ENCODE measurements at places on chromosomes 3 and 15. TPM values are rescaled to one million over a fixed set of nuclear protein-coding genes. Genes with fewer than 3 reads are reported as not detected.
A peak's percentile ranks its signal among the peaks of the same experiment; 100 is the strongest.

DNA sequence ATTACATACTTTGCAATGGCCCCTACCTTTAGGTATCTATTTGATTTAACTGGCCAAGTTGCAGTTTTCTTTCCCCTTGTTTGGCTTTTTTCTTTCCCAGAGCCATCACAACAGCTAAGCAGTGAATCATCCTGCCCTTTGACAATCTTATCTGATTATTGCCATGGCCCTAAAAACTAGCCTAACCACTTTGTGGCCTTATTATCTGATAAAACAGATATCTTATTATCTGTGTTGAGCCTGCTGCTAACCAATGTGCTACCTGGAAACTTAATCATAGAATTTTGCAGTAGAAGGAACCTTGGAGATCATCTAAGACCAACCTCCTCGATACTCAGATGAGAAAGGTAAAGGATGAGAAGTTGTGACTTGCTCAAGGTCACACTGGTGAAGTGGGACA, 37.1 kb downstream of the EIF4E3 start:
- no peak for DNase-seq
- H3K27me3 ChIP-seq, result no peaks in the 10 kb centered on the region
- H3K4me1 ChIP-seq, result peaks cover 3% of the 10 kb centered on the region
- no peaks in the 10 kb centered on the region for H3K36me3 ChIP-seq

GRCh38 chr15:51083641-51084166, 11.0 kb downstream of the TNFAIP8L3 start:
- no peaks in the 10 kb centered on the region for H3K36me3 ChIP-seq
- H3K4me1 ChIP-seq, result peaks cover 1% of the 10 kb centered on the region

- H3K4me1 ChIP-seq, result peaks cover 12% of the 10 kb centered on the region
- no peak for DNase-seq
- H3K36me3 ChIP-seq, result peaks cover 19% of the 10 kb centered on the region
- H3K27me3 ChIP-seq, result no peaks in the 10 kb centered on the region
Observed at GRCh38 chr15:70083946-70084345, 13.8 kb downstream of the TLE3 start.

DNA sequence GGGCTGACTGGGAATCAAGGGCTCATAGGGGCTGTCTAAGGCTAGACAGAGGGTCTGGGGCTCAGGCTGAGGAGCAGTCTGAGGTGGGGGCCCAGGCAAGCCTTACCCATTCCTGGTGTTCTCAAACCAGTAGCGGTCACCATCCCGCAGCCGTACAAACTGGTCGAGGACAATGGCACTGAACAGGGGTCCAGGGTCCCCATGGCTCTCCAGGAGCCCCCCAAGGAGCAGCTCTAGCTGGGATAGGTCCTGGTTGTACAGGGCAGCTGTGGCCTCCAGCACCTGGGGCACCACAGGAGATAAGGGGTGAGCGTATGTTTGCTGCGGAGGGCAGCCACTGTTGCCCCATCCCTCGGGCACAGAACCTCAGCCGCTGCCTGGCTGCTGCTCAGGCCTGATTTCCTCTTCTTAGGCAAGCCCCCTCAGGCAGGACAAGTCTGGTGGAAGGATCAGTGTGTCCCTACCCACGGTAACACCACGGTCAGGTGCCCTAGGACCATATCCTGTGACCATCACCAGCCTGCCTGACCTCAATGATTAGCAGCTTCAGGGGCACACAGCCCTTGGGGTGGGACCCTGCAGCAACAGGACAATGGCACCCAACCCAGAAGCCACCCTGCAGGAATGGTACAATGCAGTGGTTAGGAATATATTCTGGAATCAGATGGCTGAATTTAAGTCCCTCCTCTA, 5.9 kb downstream of the DUOX2 start:
- peaks cover 7% of the 10 kb centered on the region for H3K4me1 ChIP-seq
- peaks cover 27% of the 10 kb centered on the region for H3K27me3 ChIP-seq
- H3K27ac ChIP-seq, result no peak overlapping the region
- H3K36me3 ChIP-seq, result no peaks in the 10 kb centered on the region

DNA sequence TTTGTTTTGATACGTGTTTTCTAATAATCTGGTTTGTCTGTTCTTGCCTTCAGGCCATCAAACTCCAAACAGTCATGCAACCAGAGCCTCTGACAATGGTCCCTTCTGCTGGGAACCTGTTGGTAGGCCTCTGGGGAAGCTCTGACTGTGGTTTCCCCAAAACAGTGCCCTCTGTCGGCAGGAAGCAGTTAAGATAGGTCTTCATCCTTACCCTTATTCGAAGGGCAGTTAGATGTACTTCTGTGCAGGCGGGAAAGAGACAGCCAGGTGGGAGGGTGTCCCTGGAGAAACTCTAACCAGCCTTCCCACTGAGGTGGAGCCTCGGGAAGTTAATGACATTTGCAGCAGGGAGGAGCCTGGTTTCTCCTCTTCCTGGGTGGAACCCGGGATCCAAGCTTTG, 81.6 kb upstream of the CHMP2B start:
- H3K27me3 ChIP-seq, result no peaks in the 10 kb centered on the region
- H3K4me1 ChIP-seq, result no peaks in the 10 kb centered on the region
- H3K27ac ChIP-seq, result no peak overlapping the region
- no peak overlapping the region for H3K4me3 ChIP-seq

DNA sequence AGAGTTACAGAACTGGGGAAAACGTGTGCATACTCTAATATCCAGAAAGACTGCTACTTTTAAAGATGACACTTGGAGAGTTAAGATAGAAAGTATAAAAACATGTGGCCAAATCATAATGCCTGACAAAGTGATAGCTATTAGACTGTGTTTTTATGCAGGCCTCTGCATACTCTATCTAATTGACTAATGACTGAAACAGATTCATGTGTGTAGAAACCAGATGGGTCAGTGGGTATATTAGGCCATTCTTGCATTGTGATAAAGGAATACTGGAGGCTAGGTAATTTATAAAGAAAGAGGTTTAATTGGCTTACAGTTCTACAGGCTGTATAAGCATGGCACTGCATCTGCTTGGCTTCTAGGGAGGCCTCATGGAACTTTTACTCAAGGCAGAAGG, 71.5 kb downstream of the PPM1L start:
- H3K4me3 ChIP-seq, result no peak overlapping the region
- H3K4me1 ChIP-seq, result peaks cover 2% of the 10 kb centered on the region
- H3K27ac ChIP-seq, result no peak overlapping the region
- H3K27me3 ChIP-seq, result no peaks in the 10 kb centered on the region
- no peaks in the 10 kb centered on the region for H3K36me3 ChIP-seq
- DNase-seq, result no peak

- H3K27ac ChIP-seq, result no peak overlapping the region
- H3K27me3 ChIP-seq, result no peaks in the 10 kb centered on the region
- no peak for DNase-seq
- no peaks in the 10 kb centered on the region for H3K4me1 ChIP-seq
Observed at GRCh38 chr15:60989696-60990095, 239.4 kb downstream of the RORA start.

GRCh38 chr3:52188556-52188955, 9.4 kb upstream of the ALAS1 start:
- H3K4me1 ChIP-seq, result peaks cover 42% of the 10 kb centered on the region
- H3K36me3 ChIP-seq, result no peaks in the 10 kb centered on the region
- H3K27ac ChIP-seq, result peak overlapping the region; percentile 21
- no peaks in the 10 kb centered on the region for H3K27me3 ChIP-seq

DNA sequence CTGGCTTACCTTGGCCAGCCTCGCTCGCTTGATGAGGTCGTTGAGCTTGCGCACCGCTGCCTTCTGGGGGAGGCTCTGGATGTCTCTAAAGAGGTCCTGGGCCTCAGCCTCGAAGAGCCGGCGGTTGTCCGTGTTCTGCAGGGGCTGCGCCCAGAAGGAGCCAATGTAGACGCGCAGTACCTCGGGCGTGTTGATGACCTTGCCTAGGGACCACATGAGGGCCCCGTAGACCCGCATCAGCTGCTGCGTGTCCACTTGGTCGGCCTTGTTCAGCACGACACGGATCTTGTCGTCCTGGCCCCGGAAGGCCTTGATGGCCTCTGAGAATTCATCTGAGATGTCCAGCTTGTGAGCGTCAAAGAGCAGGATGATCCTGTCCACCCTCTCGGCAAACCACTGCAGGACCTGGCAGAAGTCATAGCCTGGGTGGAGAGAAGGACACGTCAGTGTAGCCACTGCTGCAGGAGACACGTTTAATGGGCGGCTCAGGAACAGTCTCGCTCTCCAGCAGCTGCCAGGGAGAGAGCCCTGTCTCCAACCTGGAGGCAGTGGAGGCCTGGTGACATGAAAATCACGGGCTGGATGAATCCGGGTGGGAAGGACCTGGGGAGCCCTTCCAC, 25.5 kb upstream of the SPTBN5 start:
- no peak for DNase-seq
- H3K4me3 ChIP-seq, result no peak overlapping the region
- H3K4me1 ChIP-seq, result peaks cover 21% of the 10 kb centered on the region

DNA sequence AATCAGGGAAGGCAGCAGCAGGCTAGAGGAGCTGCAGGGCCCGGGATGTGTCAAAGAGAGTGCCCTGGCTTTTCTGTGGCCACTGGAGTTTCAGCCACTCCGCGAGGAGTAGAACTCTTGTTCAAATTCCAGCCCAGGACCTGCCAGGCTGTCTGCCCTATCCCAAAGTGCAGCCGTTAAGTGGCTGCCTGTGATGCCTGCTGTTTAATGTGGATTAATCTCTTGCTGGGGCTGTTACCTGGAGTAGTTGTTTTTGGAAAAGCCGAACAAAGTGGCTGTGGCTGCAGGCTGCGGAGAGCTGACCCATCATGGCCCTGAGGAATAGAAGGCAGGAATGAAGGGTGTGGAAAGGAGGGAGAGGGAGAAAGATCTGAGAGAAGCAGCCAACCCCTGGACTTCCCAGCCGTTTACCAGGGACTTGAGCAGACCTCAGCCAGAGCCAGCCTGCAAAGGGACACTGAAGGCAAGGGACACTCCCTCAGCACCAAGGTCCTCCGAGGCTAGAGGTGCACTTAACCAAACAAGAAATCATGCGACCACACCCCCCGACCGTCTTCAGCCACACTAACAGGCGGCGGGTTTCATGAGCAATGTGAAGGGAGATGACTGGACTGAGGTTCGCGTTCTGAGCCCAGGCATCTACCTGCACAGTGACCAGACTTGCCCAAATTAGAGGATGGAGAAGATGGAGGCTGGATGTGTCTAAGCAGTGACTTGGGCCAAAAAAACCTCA, 4.7 kb downstream of the CDAN1 start:
- no peak overlapping the region for H3K4me3 ChIP-seq
- H3K4me1 ChIP-seq, result no peaks in the 10 kb centered on the region
- peaks cover 47% of the 10 kb centered on the region for H3K36me3 ChIP-seq
- no peak for DNase-seq

DNA sequence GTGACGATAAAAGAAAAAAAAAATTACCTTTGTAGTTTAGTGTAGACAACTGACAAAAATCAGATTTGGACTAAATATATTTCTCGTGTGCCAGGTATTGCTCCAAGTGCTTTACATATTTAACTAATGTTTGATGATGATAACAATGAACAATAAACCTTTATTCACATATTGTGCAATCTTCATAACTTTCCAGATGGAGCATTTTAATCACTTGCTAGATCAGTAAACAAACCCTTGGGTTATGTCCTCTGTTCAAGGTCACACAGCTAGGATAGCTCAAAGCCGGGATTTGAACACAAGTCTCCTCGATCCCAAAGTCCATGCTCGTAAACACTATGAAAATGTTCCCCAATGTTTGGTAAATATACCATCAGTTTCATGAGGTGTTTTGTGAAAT, 14.5 kb downstream of the NCEH1 start:
- H3K4me3 ChIP-seq, result no peak overlapping the region
- no peaks in the 10 kb centered on the region for H3K36me3 ChIP-seq
- H3K27ac ChIP-seq, result no peak overlapping the region
- H3K4me1 ChIP-seq, result no peaks in the 10 kb centered on the region
- H3K27me3 ChIP-seq, result no peaks in the 10 kb centered on the region

Gene EIF4E3
- total RNA-seq, result 21.8 TPM

Gene IL12A
- 0.67 TPM for total RNA-seq

Gene CCK
- total RNA-seq, result 0.28 TPM
